ENCODE measurements at places on chromosomes 6 and 20.
A peak's percentile ranks its signal among the peaks of the same experiment; 100 is the strongest.

DNA sequence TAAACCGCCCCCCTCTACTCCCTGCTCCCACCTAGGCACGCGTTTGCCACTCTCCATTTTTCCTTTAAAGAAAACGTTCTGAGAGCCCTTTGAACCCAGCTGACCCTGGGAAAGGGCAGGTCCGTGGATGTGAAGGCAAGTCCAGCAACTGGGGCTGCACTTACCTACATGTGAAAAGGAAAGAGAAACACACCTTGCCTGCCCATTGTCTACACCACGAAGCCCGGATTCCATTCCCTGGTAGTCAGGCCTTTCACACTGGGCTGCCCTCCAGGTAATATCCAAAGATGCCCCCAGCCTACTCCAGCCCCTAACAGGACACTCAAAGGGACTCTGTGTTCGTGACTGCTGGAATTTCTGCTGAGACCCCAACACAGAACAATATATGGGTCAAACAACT lies 94.4 kb downstream of the CD83 start:
- no peak for DNase-seq

GRCh38 chr6:116255246-116255800 lies 1.4 kb upstream of the TSPYL4 start:
- DNase-seq = no peak

DNA sequence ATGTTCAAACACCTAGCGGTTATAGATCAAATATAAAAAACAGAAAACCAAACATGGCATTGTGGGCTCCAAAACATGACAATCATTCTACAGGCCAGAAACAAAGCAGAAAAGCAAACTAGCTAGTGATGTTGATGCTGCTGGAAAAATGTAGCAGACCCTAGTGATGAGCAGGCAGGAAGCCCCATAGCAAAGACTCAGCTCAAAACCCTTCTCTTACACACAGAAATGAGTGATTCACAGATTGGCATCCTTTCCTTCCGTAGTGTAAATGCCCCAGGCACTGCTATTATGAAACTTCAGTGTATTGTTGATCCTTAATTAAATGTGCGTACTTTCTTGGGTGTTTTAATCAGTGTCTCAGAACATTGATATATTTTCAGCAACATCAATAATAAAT lies 425.1 kb downstream of the UTRN start:
- DNase-seq = no peak

DNA sequence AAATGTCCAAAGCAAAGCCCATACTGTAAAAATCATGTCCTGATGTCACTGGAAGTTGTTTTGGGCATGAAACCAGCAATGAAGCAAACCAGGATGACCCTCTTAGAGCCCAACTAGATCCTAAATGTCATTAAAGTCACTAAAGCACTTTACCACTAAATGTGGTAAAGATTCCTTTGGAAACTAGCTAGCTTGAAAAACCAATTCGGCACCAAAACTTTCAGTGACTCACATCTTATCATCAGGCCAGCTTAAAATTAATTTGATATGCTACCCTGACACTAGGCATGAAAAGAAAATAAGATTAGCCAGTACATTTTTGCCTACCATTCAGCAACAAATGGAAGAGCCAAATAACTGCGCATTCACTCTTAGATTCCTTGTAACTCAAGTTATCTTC lies 145.8 kb downstream of the PACRG start:
- no peak for DNase-seq

- peak; percentile 49 for DNase-seq
These were observed 38.6 kb downstream of the KIAA0408 start for GRCh38 chr6:127420556-127420955.

DNA sequence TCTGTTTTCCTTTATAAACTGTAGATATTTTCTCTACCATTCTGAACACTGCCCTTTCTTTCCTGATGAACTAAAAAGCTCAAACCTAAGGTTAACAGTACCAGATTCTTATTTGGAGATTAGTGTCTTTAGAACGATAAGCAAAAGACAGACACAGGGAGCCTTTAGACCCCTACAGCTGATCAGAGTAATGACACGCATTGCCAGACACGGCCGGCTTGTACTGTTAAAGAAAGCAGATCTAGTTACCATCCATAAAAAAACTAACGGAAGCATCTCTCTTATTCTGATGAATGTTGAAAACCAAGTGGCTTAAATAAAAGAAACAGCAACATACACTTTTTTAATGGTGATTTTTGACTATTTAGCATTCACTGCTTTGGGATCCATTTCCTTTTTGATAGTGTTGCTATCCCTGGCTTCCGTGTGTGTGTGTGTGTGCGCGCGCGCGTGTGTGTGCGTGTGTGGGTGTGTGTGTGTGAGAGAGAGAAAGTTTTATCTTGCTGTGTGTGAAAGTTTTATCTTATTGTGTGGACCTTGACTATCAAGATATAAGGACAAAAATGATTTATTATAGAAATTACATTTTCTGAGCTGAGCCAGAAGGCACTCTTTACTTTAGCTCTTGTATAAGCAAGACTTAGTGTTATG lies 95.6 kb upstream of the SLC35B3 start:
- no peak for DNase-seq

- no peak for DNase-seq
These were observed 26.5 kb downstream of the STAU1 start for GRCh38 chr20:49161428-49162152.

DNA sequence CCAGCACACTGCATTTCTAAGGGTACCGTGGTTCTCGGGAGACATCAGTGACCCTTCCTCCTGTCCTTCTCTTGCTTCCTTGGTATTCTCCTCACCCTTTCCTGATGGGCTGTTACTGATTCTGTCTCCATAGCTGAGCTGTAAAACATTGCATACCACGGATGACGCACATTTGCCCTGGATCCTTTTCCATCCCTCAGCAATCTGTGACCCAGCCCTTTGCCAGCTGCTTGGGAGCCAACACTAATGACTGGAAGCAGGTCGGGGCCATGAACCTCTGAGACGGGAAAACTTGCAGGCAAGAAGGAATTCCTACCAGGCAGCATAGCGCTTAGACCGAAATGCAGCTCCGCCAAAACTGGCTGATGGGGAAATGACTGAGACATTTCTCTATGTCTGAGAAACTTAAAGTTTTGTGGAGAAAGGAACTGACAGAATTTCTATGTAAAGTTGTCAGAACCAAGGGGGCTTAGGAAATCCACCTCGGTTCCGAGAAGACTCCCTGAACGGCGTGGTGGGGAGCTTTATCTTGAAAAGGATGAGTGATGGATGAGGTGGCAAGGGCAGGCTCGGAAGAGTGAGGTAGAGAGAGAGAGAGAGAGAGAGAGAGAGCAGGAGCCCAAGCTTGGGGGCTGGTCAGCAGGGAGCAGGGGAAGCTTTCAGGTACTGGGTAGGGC lies 19.2 kb downstream of the TUBB2B start:
- DNase-seq = no peak

- DNase-seq = no peak
These were observed at the start of gene TMEM244 for GRCh38 chr6:129860908-129861665. Gene TMEM244, minus strand, starts transcription at chr6:129861315. Its CDS starts 127 bp downstream, at chr6:129861188.

Data from stimulated activated CD8-positive, alpha-beta memory T cell treated with anti-CD3 and anti-CD28 coated beads, Interleukin-4, amount 100 ng/mL, for 4 hours (primary cell).